ENCODE measurements at places on chromosomes 7 and 10.
A peak's percentile ranks its signal among the peaks of the same experiment; 100 is the strongest.

DNA sequence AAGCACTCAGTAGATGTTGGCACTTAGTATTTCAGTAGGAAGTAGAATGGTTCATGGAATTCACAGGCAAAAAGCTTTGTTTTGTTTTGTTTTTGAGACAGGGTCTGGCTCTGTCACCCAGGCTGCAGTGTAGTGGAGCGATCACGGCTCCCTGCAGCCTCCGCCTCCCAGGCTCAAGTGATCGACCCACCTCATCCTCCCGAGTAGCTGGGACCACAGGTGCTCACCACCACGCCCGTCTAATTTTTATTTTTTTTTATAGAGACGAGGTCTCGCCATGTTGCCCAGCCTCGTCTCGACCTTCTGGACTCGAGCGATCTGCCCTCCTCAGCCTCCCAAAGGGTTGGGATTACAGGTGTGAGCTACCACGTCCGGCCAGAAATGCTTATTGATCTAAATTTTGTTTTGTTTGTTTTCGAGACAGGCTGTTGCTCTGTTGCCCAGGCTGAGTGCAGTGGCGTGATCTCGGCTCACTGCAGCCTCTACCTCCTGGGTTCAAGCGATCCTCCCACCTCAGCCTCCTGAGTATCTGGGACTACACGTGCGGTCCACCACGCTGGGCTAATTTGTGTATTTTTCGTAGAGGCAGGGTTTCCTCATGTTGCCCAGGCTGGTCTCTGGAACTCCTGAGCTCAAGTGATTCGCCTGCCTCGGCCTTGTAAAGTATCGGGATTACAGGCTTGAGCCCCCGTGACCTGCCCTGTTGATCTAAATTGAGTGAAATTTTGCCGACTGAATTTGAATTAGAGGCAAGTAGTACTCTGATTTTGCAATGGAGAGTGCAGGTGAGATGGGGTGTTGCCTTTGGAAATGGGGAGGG is 1.7 kb downstream of the GLRX3 start:
- no peak for DNase-seq

- no peak for DNase-seq
Measured at GRCh38 chr10:65313406-65313805, 1612.4 kb upstream of the LRRTM3 start.

- DNase-seq: no peak
Measured at GRCh38 chr7:47268851-47269836, 312.8 kb downstream of the TNS3 start.

DNA sequence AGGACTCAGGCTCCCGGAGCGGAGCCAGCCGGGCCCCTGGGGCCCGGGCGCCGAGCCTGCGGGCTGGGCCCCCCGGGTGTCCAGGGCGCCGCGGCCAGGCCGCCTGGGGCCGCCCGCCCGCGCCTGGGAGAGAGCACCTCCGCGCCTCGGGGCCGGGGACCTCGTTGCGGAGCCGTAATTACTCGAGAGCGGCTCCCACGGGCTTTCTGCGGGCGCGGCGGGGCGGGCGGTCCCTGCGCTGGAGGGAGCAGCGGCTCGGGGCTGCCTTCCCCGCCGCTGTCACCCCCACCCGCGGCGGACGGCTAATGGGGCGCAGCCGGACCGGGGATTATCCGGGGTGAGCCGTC is 1.5 kb downstream of the GNB2 start:
- DNase-seq: peak; percentile 60

GRCh38 chr7:70415179-70415972 is 716.6 kb upstream of the GALNT17 start:
- no peak for DNase-seq
